Left ventricle myocardium inferior (tissue), 1 donor: ENCODE measurements at places on chromosomes 2 and 18. TPM values are rescaled to one million over a fixed set of nuclear protein-coding genes. Genes with fewer than 3 reads are reported as not detected.

CDH20 gene
- total RNA-seq: not detected

ERMN gene
- total RNA-seq: not detected

GRCh38 chr2:203692031-203692710, 14.3 kb upstream of the CD28 start:
- no peak for DNase-seq

DNA sequence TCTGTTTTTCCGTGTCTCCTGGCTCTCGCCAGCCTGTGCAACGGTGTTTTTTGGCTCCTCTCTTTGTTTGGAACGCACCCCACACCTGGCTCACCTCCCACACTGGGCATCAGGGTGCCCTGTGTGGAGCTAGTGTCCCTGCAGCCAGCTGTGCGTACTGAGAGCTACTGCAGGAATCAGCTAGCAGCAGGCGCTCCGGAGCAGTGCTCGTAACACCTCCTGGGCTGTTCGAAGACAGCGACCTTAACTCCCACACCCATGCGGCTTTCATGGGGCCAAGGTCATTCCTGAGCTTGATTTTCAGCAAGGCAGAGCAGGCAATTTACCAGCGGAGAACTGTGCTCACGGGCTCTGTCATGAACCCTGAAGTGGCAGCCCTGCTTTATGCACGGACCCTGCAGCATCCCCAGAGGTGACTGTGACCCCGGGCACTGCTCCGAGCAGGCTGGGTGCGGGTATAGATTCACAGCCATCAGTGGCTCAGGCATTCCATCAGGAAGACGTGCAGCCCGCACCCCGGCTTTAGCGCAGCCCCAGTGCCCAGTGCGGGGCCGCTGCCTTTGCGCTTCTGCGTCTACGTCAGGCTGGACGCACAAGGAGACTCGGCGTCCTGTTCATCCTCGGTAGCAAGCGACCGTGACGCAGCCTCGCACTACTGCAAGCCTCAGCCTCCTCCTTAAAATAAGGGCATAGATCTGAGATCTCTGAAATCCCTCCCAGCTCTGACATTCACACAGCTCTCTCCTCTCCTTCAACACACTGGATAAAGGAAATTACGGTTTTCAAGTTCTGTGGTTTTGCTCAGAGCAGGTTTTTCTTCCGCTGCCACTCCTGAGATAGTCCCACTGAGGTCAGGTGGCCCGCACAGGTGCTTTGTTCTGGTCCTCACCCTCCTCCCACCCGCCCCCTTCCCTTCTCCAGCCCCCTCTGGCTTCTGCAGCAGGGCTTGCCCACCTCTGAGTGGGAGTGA, 58.2 kb downstream of the ADI1 start:
- peak; percentile 64 for DNase-seq

- DNase-seq: peak; percentile 67
Observed at GRCh38 chr18:49725809-49726674, 87.3 kb downstream of the ACAA2 start.

GRB14 gene
- total RNA-seq: 39.3 TPM

DNA sequence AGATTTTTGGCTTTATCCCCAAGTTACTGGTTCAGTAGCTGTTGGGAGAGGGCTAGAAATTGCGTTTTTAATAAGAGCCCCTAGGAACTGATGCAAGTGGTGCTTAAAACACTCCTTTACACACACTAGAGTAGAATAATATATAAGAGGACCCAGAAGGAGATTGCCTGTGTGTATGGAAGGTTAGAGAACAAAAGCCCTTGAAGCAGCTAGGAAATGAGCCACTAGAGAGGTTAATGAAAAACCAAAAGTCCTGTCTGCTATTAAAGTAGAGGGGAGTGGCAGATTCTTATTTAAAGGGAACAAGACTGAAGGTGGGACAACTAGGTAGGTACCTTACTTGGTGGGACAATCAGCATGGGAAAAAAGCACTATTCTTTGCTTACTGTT, 14.4 kb upstream of the SLC39A10 start:
- no peak for DNase-seq

GRCh38 chr2:45283764-45284620, 274.7 kb upstream of the SIX2 start:
- no peak for DNase-seq

DNA sequence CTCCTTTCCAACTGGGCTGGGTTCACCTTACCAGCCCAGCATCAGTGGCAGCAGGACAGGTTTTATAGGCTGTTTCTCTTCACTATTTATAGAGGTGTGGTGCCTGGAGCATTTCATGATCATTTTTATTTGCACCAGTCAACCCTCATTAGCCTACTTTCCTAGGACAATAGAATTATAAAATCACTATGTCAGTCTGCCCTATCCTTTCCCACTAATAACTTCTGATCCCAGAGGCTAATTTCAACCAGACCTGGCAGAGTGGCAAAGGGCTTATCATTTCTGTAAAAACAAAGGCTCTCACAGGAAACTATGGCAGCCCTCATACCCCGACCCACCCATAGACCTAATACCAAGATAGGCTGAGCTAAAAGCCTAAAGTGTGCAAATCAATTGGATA, 243.5 kb upstream of the TMEFF2 start:
- no peak for DNase-seq

DNA sequence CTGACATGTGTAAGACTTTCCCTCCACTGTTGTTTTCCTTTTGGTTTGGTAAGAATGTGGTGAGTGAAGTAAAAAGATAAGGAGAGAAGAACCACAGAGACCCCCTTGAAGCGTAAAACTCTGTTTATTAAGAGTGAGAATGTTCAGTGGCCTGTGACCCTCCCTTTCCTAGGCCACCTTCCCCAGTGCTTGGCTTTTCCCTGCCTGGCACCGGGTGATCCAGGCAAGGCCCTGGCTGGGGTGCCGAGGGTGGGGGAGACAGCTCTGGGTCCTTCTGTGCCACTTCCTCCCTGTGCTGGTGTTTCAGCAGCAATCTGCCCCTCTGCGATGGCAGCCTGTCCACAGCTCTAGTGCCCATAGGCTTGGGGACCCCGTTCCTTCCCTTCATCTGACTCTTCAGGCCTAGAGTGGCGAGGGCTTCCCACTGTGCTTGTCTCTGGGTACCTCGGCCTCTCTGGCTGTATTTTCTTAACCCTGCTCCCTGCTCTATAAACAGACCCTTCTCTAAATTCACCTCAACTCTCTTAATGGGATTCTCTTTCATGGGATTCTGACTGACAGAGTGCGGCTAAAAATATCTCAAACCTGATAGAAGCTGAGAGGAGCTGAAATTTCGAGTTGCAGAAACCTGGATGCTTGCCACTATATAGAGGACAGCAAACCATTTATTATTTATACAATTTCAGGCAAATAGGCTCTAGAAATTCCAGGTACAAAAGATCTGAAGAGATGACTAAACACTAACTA, 461.0 kb downstream of the DLGAP1 start:
- DNase-seq: no peak

GRCh38 chr2:143171817-143172216, 42.6 kb downstream of the ARHGAP15 start:
- no peak for DNase-seq

GRCh38 chr2:185291035-185291647, 447.5 kb upstream of the FSIP2 start:
- no peak for DNase-seq

DNA sequence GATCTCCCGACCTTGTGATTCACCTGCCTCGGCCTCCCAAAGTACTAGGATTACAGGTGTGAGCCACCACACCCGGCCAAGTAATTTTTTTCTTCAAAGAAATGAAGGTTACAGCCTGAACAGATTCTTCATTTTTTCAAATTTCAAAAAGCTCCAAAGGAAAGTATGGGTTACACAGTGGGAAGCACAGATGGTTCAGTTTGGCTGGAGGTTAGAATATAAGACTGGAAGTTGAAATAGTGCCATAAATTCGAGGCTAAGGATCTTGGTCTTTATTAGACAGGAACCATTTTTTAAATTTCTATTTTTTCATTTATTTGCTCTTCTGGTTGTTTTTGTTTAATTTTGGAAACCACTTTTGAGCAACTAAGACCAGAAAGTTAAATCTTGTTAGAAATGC, 120.0 kb downstream of the STK39 start:
- no peak for DNase-seq

LRRTM1 gene
- 0.11 TPM for total RNA-seq

DNA sequence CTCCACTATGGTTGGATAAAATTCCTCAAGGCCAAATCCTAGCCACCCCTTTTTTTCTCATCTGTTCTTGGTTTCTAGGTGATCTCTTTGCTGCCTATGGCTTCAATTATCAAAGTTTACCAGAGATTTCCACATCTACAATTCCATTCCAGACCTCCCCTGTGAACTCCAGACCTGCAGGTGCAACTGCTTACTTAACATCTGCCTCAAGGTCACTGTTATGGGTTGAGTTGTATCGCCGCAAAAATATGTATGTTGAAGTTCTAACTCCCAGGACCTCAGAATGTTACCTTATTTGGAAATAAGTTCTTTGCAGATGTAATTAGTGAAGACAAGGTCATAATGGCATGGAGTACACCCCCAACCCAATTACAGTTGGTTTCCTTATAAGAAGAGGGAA, 60.4 kb upstream of the SOS1 start:
- no peak for DNase-seq

DNA sequence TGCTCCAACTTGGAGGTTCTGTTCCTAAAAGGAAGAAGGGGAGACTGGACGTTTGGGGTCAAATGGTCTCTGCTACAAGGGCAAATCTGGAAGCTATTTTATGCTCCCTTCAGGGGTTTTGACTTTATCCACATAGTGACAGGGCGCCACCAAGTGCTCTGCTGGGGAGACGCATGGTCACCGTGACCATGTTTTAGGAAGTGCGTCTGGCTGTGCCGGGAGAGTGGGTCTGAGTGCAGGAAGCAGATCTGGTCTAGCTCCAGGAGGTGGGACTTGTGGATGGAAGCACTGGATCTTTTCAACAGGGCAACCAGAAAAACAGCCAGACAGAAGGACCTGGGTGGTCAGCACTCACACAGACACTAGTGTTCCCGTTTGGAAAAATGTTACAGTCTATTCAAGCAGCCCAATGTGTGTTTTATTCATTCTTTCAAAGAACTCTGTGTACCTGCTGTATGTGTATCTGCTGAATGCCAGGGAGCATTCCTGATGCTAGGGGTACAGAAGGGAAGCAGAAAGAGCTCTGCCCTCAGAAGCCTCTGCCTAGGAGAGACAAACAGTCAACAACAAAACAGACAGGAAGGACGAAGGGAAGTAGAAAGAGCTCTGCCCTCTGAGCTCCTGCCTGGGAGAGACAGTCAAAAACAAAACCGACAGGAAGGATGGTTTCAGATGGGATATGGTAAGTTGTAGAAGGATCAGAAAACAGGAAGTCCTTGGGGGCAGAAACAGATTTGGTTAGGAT, 14.3 kb downstream of the IMPA2 start:
- DNase-seq: peak; percentile 75

DNA sequence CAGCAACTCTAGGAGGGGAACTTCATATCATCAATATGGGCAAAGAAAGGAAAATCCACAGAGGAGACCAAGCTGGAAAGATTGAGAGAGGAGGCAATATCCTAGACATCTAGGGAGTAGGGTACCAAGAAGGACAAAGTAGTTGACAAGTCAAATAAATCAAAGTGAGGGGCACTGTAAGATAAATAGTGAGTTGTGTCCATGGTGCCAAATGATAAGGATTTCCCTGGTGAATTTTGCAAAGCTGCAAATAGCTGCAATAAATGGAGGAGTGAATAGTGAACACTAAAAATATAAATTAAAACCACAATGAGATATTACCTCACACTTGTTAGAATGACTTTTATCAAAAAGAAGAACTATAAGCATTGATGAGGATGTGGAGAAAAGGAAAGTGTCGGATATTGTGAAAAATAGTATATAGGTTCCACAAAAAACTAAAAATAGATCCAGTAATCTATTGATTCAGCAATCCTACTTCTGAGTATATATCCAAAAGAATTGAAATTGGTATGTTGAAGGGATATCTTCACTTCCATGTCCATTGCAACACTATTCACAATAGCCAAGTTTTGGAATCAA, 258.2 kb upstream of the FN1 start:
- no peak for DNase-seq

GPAT2 gene
- 5.3 TPM for total RNA-seq

GRCh38 chr2:237478979-237479378, 8.1 kb upstream of the MLPH start:
- DNase-seq: no peak

ANKRD30BL gene
- not detected for total RNA-seq

PSMA8 gene
- not detected for total RNA-seq

DNA sequence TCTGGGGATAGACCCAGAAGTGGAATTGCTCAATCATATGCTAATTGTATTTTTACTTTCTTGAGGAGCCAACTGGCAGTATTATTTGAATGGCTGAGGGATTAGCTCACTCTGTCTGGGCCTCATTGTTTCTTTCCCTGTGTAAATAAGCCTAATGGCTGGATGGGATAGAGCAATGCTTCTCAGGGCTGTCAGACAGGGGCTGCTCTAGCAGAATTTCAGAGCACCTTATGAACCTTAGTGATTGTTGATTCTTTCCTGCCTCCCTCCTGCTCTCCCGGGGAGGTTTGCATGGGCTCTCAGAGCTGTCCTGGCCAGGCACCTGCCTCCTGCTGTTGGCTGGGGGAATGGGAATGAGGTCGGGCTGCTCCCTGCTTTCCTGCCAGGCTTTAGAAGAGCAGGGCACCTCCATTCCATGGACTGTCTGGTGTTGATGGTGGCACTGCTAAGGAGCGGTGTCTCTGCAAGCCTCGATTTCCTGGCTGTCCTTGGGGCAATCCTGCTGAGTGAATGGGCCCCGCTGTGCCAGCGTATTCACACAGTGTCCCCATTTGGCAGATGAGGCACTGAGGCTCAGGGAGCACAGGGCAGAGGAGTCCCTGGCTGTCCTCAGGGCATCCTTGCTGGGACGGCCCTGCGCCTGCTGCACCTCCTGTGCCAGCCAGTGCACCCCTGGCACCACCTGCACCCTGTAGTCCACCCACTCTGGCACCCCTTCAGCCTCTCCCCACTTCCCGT, 468.2 kb upstream of the HS6ST1 start:
- no peak for DNase-seq

- no peak for DNase-seq
Observed at GRCh38 chr2:202378662-202379358, 2.7 kb downstream of the BMPR2 start.

GRCh38 chr2:210860276-210860675, 303.9 kb downstream of the CPS1 start:
- DNase-seq: no peak

DNA sequence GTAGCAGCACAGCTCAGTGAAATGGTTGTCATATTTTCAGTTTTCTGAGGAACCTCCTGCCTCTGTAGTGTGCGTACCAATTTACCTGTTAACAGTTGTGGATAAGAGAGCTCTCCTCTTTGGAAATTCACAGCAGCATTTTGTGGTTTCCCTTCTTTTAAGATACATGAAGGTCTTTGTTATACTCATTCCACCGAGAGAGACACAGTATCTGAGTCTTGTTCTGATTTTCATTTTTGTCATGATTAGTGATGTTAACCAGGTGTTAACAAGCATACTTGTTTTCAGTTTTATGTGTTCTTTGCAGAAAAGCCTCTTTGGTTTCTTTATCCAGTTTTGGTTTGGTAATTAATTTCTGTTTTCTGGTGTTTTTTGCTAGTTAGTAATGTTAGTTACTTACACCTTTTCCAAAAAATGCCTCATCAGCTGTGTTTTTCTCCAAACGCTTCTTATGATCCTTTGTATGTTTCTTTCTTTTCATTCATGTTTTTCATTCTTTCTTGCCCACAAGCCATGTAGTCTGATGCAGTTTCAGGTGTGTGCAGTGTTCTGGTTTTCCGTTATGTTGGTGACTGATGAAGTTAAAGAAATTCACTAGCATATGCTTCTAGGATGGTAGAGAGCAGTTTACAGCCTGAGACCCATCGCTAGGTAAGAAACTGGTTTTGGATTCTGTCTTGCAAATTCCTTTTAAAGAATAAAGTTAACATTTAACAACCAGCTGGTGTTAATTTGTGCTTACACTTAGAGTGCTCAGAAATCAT, 30.1 kb downstream of the CCDC74A start:
- DNase-seq: no peak
